GM12878 (cell line): ENCODE measurements at places on chromosomes 5 and 9. TPM values are rescaled to one million over a fixed set of nuclear protein-coding genes. Genes with fewer than 3 reads are reported as not detected.

- no peak overlapping the region for H3K4me3 ChIP-seq
- no peaks in the 10 kb centered on the region for H3K4me1 ChIP-seq
- H3K27ac ChIP-seq, result no peak overlapping the region
- no peaks in the 10 kb centered on the region for H3K36me3 ChIP-seq
Measured at GRCh38 chr5:66720780-66721179, 124.6 kb downstream of the MAST4 start.

- no peaks in the 10 kb centered on the region for H3K36me3 ChIP-seq
- no peaks in the 10 kb centered on the region for H3K27me3 ChIP-seq
- H3K4me3 ChIP-seq, result no peak overlapping the region
- H3K4me1 ChIP-seq, result no peaks in the 10 kb centered on the region
- H3K27ac ChIP-seq, result no peak overlapping the region
Measured at GRCh38 chr5:66475731-66476130, 120.5 kb upstream of the MAST4 start.

DNA sequence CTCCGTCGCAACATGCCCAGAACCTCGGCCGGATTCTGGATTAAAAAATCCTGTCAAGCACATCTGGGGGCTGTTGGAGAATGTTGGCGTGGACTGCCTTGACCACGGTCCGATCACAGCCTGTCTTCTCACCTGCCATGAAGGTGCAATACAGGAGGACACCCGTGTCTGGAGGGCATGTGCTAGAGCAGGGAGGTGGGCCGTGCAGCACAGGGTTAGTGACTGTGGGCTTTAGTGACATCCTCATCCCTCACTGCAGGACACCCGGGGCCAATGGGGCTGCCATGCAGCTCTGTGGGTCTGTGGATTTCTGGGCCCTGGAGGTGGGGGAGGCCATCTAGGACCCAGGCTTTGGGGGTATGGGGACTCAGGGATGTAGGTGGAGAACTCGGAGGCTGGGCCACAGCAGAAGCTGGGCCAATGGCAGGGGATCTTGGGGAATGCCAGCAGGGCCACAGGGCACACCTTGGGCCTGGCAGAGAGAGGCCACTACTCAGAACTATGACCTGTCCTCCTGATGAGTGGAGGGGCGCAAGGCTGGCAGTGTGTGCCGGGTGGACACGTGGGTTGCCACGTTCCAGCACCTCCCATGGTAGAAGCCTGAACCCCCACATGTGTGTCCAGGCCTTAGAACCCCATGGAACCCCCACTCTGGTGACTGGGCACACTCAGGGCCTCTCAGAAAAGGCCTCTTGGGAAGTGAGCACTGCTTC, 23.3 kb downstream of the ZDHHC11B start:
- no peak overlapping the region for H3K4me3 ChIP-seq
- H3K27ac ChIP-seq, result no peak overlapping the region
- no peaks in the 10 kb centered on the region for H3K27me3 ChIP-seq
- H3K4me1 ChIP-seq, result no peaks in the 10 kb centered on the region
- no peaks in the 10 kb centered on the region for H3K36me3 ChIP-seq
- DNase-seq, result no peak

GRCh38 chr5:112772124-112772523, 34.4 kb downstream of the APC start:
- DNase-seq, result no peak
- no peaks in the 10 kb centered on the region for H3K27me3 ChIP-seq
- H3K4me1 ChIP-seq, result no peaks in the 10 kb centered on the region
- H3K36me3 ChIP-seq, result peaks cover 5% of the 10 kb centered on the region; the same call in 1 of the 2 replicates

DNA sequence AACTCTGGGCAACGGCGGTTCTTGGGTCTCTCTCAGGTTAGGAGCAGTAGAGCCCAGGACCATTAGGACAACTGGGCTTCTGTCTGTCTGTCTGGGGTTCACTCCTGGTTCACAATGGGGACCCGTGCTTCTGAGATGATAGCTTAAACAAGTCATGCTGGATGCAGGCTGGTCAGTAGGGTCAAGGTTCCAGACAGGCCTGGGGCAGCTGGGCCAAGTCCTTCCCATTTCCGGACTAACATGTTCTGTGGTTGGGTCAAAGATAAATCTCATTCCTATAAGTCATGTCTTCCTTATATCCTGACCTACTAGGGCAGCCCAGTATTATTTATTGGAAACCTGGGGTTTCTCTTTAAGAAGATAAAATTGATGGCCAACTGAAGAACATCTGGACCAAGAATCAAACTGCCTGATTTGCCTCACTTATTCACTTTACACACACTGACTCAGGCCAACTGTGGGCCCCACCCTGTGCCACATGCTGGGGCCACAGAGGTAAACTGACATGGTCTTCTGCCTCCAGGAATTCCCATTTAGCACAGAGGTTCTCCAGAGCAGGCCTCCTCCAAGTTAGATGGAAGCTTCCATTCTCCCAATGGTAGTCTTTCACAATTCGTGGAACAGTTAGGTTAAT, 8.3 kb downstream of the HDHD3 start:
- H3K36me3 ChIP-seq, result peaks cover 2% of the 10 kb centered on the region; the same call in 1 of the 2 replicates
- H3K27me3 ChIP-seq, result no peaks in the 10 kb centered on the region
- H3K27ac ChIP-seq, result no peak overlapping the region
- no peak for DNase-seq

DNA sequence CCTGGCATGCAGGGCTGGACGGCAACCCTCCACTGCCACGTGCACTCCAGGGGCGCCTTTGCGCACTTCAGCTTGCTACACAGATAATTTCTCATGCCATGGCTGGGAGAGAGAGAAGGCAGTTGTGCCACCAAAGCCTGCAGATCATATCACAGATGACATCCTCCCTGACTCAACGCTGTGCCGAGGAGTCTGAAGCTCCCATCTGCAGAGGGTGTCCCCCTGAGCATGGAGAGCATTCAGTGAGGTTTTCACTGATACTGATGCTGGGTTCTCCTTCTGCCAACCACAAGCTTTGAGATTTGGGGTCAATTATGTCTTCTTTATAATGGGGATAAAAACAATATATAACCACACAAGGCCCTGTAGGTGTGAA, 607.4 kb upstream of the ADAMTS16 start:
- DNase-seq, result no peak
- no peak overlapping the region for H3K27ac ChIP-seq
- no peaks in the 10 kb centered on the region for H3K4me1 ChIP-seq
- H3K27me3 ChIP-seq, result no peaks in the 10 kb centered on the region
- no peaks in the 10 kb centered on the region for H3K36me3 ChIP-seq

- H3K4me1 ChIP-seq, result no peaks in the 10 kb centered on the region
- no peak overlapping the region for H3K27ac ChIP-seq
- H3K36me3 ChIP-seq, result no peaks in the 10 kb centered on the region
- no peaks in the 10 kb centered on the region for H3K27me3 ChIP-seq
Measured at GRCh38 chr9:7936163-7936562, 136.6 kb upstream of the DMAC1 start.

DNA sequence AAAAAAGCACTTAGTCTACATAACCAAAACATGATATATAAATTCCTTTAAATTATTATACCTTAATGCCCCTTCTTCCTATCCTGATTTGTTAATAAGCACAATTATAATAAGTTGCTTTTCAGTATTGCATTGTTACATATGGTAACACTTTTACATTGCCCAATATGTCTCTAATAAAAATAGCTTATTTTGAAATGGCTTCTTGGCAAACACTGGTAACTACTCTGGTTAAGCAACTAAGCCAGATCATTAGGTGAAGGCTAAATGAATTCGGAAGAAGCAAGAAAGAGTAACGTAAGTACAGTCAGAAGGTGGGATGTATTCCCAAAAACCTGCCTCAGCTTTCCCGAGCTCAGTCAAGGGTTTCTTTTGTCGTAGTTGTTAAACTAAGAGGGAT, 85.3 kb downstream of the TTC39B start:
- no peak for DNase-seq
- H3K36me3 ChIP-seq, result no peaks in the 10 kb centered on the region
- no peak overlapping the region for H3K4me3 ChIP-seq
- no peaks in the 10 kb centered on the region for H3K4me1 ChIP-seq
- no peaks in the 10 kb centered on the region for H3K27me3 ChIP-seq
- H3K27ac ChIP-seq, result no peak overlapping the region

- no peaks in the 10 kb centered on the region for H3K36me3 ChIP-seq
- H3K27me3 ChIP-seq, result no peaks in the 10 kb centered on the region
- H3K27ac ChIP-seq, result no peak overlapping the region
- no peak for DNase-seq
Measured at GRCh38 chr9:93147632-93148031, 13.6 kb upstream of the NINJ1 start.

- H3K4me1 ChIP-seq, result peaks cover 17% of the 10 kb centered on the region
- 0 out of 2 replicates have a peak overlapping the region, but pooled peaks have one; percentile 15 for H3K4me3 ChIP-seq
- DNase-seq, result peak; percentile 92
- H3K27ac ChIP-seq, result peak overlapping the region; percentile 59
Measured at GRCh38 chr5:124902097-124902821, 155.8 kb upstream of the ZNF608 start.

DNA sequence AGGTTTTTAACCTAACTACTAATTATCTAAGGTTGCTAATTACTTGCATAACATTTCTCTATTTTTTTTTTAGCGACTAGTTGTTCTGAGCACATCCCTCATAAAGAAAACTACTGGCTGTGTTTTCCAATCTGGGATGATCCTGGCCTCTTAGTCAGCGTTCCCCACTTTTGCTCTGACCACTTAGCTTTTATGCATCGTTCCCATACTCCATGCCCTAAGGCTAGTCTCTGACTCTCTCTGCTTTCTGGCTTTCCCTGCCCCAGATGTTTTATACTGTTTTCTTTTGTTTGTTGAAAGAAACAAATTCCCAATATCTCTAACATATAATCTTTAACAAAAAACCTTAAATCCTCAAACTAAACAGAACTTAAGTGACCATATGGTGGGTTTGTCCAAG, 217.9 kb downstream of the SPATA31D1 start:
- no peaks in the 10 kb centered on the region for H3K36me3 ChIP-seq
- DNase-seq, result no peak
- H3K4me1 ChIP-seq, result no peaks in the 10 kb centered on the region
- no peak overlapping the region for H3K27ac ChIP-seq

- H3K27me3 ChIP-seq, result peaks cover 5% of the 10 kb centered on the region; the same call in 1 of the 2 replicates
- H3K36me3 ChIP-seq, result no peaks in the 10 kb centered on the region
- H3K4me3 ChIP-seq, result no peak overlapping the region
- H3K27ac ChIP-seq, result no peak overlapping the region
- DNase-seq, result no peak
Measured at GRCh38 chr9:97220894-97221477, 86.5 kb upstream of the CCDC180 start.

GRCh38 chr9:112753725-112754124, 3.2 kb downstream of the SNX30 start:
- H3K27ac ChIP-seq, result no peak overlapping the region
- no peak for DNase-seq
- H3K4me3 ChIP-seq, result no peak overlapping the region
- H3K27me3 ChIP-seq, result peaks cover 2% of the 10 kb centered on the region; the same call in 1 of the 2 replicates
- no peaks in the 10 kb centered on the region for H3K36me3 ChIP-seq
- H3K4me1 ChIP-seq, result peaks cover 26% of the 10 kb centered on the region

Gene WNT8A
- not detected in 2 replicates for total RNA-seq

Gene STX17
- 23.6 and 29.3 TPM in 2 replicates for total RNA-seq

Gene SYK
- total RNA-seq, result 128 and 135 TPM in 2 replicates
